Stimulated activated CD4-positive, alpha-beta T cell treated with anti-CD3 and anti-CD28 coated beads, Interleukin-4, amount 100 ng/mL, for 1 hour (primary cell): ENCODE measurements at places on chromosomes 1 and 21.

DNA sequence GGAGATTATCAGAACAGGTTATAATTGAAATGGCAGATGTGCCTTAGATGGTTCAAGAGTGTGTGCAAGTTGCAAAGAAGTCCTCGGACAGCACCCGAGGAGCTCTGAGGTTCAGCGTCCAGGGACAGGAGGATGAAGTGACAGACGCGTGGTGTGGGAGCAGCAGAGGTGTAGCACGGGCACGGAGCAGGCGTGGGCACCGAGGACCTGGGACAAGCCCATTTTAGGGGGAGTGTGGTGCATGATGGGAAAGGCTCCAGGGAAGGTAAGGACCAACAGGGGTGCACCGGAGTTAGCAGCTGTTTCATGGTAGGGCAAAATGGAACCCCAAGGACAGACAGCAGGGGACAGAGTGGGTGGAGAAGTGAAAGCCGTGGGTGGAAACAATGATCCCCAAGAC, 56.3 kb upstream of the BACE2 start:
- DNase-seq, result no peak

GRCh38 chr1:204448344-204448964, 36.8 kb upstream of the PPP1R15B start:
- DNase-seq, result no peak

DNA sequence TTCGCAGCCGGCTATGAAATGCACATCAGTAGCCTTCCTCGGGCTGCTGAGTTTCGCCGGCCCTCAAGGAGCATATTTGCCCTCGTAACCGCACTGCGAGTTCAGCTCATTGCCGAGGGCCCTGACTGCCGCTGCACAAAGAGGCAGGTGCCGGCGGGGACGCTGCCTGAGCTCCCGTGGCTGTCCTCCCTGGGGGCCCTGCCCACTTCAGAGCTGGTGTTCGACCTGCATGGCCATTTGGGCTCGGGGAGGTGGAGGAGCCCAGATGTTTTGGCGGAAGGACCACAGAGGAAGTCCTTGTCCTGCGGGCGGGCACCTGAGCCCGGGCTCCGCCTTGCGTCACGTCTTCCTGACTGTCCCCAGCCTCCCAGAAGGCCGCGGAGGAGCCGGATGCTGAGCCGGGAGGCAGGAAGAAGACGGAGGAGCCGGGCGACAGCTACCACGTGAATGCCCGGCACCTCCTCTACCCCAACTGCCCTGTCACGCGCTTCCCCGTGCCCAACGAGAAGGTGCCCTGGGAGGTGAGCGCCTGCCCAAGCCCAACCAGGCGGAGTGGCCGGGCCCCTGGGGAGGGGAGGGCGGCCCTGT, 29.9 kb upstream of the LRRC3 start:
- DNase-seq, result no peak

- DNase-seq, result no peak
Measured at GRCh38 chr1:202888221-202888530, 773 bp downstream of the RABIF start.

GRCh38 chr1:71427066-71427465, 346.2 kb upstream of the ZRANB2 start:
- no peak for DNase-seq

GRCh38 chr21:39444421-39445180, 977 bp downstream of the LCA5L start:
- DNase-seq, result no peak

DNA sequence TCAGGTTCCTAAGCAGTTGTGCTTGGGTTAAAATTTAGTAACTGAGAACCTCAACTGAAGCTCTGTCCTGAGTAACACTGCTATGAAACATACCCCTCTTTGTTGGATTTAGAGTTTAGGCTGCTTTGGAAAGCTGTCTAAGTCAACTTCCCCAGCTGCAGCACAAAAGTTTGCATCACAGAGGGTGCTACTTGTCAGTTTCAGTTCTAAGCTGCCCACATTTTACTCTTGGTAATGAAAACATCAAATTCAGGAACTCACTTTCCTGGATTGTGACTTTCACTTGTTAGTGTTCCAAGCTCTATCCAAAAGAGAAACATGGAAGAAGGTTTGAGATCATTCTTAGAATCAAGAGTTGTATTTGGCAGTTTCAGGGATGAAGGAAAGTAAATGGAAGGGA, 191.7 kb upstream of the NFIA start:
- DNase-seq, result no peak

DNA sequence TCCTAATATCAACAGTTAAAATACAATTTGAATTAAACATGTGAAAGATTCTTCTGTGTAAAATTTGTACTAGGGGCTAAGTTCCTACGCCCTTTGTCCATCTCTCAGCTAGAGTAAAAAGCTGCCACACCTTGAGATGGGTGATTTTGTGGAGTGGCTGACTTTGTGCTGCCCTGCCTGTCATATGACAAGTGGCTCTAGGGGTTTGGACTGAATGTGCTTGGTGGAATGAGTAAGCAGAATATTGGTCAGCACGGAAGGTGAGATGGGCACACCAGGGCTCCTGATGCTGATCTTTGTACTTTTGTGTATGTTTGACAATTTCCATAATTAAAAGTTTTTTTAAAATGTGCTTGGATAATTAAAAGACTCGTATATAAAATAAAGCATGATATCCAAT, 133.6 kb upstream of the SLC45A1 start:
- DNase-seq, result no peak
